NCI-H1092 (cell line): ENCODE measurements at places on chromosomes 1 and 21.
A peak's percentile ranks its signal among the peaks of the same experiment; 100 is the strongest.

GRCh38 chr1:239537795-239538194, 151.4 kb downstream of the CHRM3 start:
- DNase-seq, result no peak

- DNase-seq, result no peak
Measured at GRCh38 chr1:247054992-247055415, 23.6 kb downstream of the ZNF670 start.

DNA sequence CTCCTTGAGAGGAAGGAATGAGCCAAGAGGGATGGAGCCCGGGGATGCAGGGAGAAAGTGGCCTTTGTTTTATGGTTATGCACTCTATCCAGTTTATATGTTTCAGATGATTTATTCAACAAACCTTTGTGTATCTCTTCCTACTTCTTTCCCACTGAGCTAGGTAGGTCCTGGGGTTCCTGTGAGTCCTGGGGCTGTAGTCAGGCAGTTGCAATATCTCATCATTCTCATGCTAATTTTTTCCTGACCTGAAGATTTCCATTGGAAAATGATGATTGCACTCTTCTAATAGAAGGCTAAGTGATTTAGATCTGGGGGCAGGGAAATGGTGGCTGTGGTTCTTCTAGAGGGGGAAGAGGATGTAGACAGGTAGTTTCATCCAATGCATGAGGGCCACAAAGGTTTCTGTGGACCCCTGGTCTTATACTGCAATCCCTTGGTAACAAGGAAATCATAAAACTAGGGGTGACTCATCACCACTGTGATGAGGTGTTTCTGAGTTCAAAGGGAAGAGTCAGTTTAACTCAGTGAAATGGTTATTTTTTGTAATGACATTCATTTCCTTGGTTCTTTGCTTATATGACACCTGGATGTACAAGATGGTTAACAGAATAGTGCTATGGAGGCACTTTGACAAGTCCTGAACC, 20.2 kb downstream of the B3GALT5 start:
- no peak for DNase-seq

- no peak for DNase-seq
Measured at GRCh38 chr1:161086457-161086856, 2.9 kb downstream of the NECTIN4 start.

- DNase-seq, result no peak
Measured at GRCh38 chr1:54331091-54331772, 75.0 kb downstream of the SSBP3 start.

- DNase-seq, result no peak
Measured at GRCh38 chr1:27026621-27027574, 14.2 kb upstream of the TENT5B start.

DNA sequence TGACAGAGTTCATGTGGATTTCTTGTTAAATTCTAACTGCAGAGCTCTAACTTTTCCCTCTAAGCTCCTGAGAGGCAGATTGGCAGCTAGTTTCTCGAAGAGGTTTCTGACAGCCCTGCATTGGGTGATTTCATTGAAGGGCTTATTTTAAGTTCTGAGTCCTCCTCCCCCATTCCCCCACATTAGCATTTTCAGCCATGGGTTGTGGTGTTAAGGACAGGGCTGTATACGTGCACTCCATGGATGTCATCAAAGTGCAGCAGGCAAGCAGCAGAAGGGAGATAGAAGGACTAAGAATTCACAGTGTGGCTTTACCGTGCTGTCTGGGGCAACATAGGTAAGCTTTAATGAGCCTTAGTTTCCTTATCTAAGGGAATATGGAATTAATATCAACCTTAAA, 19.0 kb downstream of the CRYZ start:
- DNase-seq, result no peak

DNA sequence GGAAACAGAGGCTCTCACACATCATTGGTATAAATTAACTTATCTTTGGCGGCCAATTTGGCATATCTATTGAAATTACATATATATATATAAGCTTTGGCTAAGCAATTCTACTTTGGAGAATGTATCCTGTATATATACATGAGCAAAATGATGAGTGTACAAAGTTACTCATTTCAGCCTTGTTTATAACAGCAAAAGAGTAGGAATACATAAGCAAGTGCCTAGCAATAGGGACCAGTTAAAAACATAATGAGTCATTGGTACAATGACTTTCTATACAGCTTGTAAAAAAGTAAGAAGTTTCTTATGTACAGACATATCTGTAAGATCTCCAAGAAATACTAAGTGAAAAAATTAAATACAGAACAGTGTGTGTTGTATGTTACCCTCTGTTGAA, 190.8 kb downstream of the LTN1 start:
- DNase-seq, result no peak

DNA sequence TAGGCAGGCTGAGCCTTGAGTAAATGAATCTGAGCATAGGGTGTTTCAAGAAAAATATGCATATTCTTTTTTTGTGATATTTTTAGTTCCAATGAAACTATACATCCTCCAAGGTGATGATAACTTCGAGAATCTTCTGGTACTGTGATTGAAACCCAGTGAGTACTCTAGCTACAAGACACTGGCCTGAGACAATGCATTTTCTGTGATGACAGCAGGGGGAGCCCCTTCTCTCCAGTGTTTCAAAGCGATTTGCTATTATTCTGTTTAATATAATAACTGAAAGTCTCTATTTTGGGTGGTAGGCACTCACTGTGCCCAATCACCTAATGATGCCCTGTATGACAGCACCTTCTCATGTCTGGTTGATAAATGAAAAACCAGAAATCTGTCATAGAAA, 12.1 kb downstream of the IRF2BP2 start:
- DNase-seq, result peak; percentile 42

GRCh38 chr1:110339407-110340206, 430 bp downstream of the RBM15 start:
- peak; percentile 20 for DNase-seq

DNA sequence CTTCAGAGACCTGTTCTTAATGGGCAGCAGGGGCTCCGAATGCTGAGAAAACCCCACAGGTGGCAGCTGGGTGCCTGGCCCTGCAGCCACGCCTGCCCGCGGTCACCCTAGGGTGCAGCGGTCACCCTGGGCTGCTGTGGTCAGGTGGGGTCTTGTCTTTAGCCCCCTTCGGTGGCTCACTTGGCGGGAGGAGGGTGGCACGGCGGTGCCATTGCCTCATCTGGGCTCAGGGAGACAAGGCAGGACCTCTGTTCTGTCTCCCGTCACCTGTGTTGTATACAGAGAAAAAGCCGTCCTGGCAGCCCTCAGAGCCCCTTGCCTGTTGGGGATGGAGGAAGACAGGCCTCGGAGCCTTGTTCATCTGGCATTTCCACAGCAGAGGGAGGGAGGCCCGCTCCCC, 69.5 kb upstream of the TRAPPC10 start:
- DNase-seq, result no peak

DNA sequence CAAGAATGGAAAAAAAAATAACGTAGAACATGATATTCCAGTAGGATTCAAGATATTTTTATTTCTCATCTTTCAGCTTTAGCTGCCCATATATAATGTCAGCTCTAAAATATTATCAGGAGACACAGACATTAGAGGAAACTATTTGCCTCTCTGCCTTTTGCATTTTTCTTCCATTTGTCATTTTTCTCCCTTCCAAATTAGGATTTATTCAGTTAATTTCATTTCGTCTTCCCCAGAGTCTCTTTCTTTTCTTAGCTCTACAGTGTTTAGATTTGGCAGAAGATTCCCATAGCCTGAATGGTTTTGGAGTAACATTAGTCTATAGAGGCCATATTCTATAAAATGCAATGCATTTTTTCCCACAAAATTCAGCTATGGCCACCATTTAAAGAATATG, 5.1 kb upstream of the ENAH start:
- DNase-seq, result no peak

DNA sequence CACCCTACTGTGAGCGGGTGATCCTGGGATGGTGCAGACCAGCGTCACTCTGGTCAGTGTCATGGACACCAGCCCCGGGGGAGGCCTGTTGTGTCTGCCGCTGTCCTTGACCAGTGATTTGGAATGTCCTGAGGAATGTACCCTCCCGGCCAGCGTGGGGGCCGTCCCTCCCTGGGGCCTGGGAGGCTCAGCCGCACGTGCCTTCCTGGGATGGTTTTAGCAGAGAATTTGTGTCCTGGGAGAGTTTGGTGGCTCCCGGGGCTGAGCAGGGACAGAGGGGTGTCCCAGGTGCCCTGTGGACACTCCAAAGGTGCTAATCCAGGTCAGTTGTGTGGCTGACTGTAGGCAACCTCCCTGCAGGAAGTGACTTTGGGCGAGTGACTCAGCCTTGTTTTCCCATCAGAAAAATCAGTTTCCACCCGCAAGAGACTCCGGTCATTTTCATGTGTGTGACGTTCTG, 6.2 kb downstream of the ARHGEF16 start:
- no peak for DNase-seq

DNA sequence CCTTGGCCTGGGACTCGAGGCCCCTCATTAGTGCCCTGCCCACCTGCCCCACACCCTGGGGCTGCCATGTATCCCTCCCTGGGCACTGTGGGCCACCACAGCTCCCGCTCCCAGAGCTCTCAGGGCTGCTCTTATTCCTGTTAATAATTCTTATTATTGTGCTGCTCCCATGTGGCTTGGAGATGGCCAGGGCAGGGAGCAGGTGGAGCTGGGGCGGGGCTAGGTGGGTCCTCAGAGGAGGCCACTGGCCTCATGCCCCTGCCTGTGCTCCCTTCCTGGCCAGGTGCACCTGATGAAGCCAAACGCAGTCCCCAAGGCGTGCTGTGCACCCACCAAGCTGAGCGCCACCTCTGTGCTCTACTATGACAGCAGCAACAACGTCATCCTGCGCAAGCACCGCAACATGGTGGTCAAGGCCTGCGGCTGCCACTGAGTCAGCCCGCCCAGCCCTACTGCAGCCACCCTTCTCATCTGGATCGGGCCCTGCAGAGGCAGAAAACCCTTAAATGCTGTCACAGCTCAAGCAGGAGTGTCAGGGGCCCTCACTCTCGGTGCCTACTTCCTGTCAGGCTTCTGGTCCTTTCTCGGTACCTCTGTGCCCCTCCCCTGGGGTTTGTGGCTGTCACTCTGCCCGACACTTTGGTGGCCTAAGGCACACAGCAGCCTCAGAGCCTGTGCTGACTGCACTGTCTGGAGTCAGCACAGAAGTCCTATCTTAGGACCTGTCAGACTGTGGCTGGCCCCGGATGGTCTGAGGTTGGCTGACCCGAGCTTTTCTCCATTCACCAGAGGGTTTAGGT, 34.1 kb downstream of the BMP8A start:
- DNase-seq, result no peak

DNA sequence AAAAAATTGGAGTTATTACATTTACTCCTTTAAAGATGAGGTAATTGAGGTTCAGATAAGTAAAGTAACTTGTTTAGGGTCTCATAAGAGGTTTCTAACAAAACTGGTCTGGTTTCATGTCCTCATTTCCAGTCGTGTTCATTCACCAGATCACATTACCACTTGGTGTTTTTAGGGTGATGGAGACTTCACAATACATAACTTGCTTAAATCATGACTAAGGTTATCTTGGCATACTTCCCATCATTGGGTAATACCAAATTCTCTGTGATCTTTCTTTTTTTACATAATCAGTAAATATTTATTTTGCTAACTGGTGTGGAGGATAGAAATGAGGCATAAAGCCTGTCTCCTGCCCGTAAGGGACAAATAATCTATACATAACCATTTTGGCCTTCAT, 31.6 kb upstream of the RPTN start:
- DNase-seq, result no peak

GRCh38 chr1:197918807-197919345, 1.7 kb downstream of the LHX9 start:
- DNase-seq, result no peak

- no peak for DNase-seq
Measured at GRCh38 chr21:26077521-26077920, 93.0 kb downstream of the APP start.

- DNase-seq, result no peak
Measured at GRCh38 chr1:145849356-145850160, 4.1 kb downstream of the NUDT17 start.

DNA sequence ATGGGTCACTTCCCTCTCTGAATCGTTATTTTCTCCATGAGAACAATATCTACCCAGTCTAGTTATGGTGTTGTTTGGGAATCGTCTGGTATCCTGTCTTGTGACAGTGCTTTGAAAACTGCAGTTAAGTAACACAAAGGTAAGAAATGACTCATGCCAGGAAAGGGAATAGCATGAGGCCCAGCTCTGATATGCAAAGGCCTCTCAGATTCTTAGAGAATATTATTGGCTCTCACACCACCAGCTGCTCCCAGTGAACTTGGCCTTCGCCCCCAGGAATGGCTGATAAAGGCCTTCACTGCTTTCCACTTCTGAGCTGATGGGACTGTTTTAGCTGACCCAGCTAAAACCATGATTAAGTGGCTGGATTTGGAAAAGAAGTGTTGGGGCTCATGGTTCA, 27.1 kb downstream of the NEK2 start:
- no peak for DNase-seq

DNA sequence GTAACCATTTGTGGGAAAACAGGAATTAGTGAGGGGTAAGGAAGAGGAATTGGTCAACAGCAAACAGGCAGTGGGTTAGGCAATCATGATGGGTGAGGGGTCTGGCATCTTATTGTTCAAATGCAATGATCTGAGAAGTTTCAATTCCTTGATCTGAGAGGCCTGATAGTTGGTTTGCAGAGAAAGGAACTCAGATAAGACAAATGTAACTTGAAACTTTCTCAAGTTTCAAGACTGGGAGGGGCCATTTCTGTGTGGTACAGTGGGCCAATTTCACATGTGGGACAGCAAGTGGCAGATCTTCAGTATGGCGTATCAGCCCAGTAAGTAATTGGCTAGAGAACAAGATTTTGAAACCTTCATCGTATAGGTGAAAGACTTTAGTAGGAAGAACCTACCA, 102.5 kb downstream of the XPR1 start:
- DNase-seq, result no peak

GRCh38 chr1:114750780-114751179, 7.0 kb downstream of the CSDE1 start:
- peak; percentile 19 for DNase-seq
